ENCODE measurements at places on chromosomes 3 and 15.

GRCh38 chr3:44069276-44069675, 172.4 kb upstream of the TOPAZ1 start:
- DNase-seq = peak; percentile 39

DNA sequence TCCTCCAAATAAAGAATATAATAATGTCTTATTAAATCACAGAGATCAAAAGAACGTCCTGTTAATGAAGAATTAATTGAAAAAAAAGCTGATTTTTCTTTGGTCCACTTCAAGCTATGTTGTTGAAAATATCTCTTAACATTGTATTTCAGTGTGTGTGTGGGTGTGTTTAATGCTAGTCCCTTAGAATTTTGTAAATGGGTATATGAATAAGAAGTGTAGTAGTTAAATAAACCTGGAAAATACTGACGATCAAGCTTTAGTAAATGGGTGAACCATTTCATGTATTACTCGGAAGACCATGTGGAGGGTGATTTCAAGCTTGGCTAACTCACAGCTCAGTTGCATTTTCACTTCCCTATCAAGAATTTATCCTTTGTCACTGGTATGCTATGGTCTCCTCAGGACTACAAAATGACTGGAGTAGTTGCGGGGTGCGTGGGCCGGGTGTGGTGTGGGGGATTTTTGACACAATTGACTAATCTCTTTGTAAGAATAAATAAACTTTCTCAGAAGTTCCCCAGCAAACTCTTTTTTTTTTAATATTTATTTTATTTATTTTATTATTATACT, 586.4 kb downstream of the GRM7 start:
- no peak for DNase-seq

DNA sequence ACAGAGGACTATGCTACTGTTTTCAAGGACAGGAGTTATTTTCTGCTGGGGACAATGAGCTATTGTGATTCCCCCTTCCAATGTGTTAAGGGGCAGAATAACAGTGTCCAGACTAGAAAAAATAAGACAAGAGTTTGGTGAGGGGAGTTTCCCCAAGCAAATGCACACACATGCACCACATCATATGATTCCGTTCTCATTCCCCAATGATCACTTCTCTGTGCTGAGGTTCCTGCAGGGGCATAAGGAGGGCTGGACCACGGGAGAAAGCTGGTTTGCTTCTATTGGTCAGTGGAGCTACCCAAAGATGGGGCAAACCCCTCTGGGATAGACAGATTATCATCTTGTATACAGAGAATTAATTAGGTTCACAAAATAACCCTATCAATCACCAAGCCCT, 80.6 kb downstream of the RBPMS2 start:
- no peak for DNase-seq

DNA sequence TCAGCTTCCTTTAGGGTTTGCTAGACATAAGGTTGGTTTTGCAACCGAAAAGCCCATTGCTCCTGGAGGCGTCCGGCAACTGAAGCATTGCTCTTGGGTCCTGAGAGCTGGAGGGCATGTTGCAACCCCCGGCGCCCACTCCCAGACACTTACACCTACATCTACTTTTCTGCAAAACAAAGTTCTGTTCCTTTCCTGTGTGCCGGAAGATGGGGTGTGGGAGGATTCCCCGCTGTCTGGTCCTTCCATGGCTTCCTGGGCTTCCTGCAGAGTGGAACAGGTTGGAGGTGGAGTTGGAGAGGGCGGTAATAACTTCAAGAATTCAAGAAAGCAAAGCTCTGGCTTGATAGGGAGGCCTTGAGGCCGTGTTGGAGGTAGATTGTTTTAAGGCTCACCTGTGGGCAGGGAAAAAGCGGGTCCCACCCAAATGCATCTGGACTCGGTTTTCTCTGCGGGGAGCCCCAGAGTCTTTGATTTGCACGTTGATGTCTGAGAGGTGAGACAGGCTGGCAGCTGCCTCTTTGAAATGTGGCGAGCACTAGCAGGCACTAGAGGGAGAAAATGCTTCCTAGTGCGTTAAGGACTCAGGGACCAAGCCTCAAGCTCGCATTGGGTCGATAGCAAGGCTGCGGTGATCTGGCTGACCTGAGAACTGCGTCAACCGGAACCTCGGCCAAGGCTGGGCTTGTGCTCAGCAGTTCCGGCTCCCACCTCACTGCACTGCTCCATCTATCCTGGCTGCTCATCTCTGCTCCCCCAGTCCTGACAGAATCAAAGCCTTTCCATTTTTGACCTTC, 39.5 kb downstream of the NR2F2 start:
- no peak for DNase-seq

DNA sequence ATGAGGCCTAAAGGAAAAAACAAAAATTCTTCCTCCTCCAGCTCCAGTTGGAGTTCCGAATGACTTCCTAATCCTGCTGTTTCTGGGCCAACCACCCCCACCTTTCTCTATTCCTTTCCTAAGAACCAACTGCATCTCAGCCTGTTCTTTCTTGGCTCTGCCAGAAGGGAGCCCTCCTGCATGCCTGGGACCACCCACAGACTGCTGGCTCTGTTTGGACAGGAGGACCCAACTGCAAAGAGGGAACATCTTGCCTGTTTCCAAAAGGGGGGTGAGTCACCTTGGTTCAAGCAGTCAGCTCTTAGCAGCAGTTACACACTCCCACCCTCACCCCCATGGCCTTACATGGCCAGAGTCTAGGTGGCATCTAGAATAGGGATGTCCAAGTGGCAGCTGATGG, 116.0 kb upstream of the PRICKLE2 start:
- DNase-seq = no peak

GRCh38 chr3:169455472-169455871, 208.0 kb downstream of the MECOM start:
- DNase-seq = peak; percentile 89

DNA sequence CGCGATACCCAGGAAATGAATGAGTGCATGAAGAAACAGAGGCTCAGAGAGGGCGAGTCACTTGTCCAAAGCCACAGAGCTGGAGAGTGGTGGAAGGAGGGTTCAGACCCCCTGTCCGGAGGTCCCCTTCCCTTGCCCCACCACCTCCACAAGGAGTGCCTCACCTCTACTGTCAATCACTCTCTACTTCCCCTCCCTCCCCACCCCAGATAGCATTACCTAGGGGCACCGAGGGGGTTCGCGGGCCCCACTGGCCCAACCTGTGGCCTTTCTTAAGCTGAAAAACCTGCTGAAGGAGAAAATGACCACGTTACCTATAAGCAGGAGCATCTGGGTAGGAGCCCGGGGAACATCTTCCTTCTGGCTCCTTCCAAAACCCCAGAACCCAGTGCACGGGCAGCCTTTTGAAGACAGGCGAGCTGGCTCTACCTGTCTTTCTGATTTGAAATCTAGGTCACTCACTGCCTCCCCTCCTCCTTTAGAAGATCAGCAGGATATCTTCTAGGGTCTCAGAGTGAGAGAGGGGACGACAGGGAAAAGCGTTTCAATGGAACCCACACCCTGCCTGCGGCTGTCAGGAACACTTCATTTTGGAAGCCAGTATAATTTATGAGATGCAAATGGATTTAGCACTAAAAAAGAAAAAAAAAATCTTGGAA, 89.9 kb upstream of the MEF2A start:
- no peak for DNase-seq

DNA sequence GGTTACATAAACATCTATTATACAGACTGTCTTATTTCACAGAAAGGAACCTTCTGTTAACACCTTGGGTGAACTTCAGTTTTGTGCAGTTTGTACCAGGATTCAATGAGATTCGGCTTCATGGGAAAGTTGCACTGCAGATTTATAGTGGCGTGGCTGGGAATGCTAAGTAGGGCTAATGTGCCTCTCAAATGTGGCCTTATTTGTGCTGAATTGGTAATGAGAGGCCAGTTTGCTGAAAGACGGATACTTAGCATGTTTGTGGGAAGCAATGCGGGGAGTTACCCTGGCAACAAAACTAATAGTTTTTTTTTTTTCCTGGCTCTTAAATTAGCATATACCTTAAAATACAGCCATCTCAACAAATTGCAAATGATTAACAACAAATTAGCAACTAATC, 28.6 kb upstream of the CEMIP start:
- no peak for DNase-seq

DNA sequence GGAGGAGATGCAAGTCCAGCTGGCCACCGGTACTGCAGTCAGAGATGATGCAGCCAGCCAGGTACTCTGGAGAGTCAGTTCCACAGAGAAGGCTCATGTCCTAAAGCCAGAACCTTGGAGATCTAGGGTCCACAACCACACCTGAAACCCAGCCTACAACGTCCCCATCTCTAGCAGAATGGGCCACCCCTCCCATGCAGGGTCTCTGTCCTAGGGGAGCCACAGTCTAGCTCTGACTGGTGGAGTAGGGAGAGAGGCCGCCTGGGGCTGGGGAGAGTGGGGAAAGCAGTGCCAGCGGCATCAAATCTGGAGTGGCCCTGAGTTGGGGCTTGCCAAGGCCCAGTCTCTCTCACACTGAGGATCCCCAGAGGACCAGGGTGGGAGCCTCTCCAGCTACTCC, 43.5 kb downstream of the PTH1R start:
- DNase-seq = no peak

DNA sequence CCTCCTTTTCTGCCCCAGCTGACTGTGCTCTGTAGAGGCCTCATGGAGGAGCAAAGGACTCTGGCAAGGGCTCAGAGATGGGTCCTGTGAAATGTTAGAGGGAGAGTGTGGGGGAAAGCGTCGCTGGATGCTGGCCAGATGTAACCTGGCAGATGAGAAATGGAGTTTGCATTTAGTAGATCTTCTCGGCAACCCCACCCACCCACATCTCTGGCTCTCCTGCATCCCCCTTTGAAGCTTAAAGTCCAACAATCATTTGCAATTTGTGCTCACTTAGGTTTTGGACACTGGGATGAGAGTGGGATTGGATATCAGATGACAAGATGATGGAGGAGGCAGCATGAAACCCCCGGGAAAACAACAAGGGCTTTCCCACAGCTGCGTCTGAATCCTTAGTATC, 523.6 kb upstream of the MCTP2 start:
- no peak for DNase-seq

- DNase-seq = no peak
These were observed 23.6 kb downstream of the UBE2E1 start for GRCh38 chr3:23829242-23829934.

GRCh38 chr3:63450634-63451363, 172.7 kb downstream of the SYNPR start:
- DNase-seq = peak; percentile 13

DNA sequence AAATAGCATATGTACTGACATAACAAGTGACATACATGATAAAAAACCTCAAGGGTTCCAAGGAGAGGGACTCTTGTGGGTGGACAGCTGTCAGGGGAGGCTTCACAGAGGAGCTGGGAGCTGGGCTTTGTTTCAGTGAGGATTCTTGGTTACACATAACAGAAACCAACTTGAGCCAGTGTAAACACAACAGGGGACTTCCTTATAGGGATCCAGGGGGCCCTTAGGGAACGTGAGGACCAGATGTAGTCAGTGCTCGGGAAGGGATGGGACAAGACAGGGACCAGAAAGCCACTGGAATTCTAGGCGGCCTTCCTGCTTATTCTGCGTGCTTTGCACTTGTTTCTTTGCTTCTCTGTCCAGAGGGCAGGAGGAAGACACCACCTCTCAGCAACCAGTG, 34.9 kb downstream of the SNAPC5 start:
- no peak for DNase-seq

- no peak for DNase-seq
These were observed 39.5 kb downstream of the USP8 start for GRCh38 chr15:50463423-50464358.

DNA sequence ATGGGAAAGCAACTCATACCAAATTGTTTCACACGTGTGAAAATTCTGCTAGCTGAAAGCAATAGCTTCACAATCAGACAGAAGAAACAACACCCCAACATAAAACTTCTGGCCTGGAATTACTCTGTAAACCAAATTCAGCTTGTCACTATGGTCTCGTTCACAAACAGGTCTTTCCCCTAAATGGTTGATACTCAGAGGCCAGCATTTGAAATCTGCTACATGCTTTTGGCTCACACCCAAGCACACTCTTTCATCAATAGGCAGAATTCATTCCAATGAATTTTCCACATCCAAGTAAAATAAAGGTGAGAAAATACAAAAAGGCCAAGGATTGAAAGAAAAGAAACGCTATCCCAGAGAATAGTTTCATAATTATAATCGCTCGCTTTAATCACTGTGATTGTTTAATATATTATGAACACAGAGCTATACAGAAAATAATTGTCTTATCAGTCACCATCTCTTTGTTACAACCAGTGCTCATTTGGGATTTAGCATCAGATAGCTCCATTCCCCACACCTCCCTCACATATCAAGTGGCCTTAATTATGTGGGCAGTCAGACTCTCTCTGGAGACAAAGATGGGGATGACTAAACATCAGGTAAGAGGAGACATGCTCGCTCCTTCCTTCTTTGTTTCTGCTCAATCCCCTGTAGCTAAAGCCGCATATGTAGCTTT, 503.8 kb upstream of the ARRDC4 start:
- no peak for DNase-seq

DNA sequence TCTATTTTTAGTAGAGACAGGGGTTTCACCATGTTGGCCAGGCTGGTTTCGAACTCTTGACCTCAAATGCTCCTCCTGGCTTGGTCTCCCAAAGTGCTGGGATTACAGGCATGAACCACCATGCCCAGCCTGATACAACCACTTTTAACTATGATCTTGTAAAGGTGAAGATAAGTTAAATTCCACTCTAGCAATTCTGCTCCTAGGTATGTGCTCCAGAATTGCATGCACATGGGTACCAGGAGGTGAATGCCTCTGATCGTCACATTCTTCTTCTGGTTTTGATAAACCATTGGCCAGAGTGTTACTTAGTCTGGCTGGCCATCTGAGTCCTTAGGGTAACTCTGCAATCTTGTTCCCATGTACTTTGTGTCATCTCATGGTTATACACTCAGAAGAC, 22.3 kb downstream of the CSPG5 start:
- no peak for DNase-seq

DNA sequence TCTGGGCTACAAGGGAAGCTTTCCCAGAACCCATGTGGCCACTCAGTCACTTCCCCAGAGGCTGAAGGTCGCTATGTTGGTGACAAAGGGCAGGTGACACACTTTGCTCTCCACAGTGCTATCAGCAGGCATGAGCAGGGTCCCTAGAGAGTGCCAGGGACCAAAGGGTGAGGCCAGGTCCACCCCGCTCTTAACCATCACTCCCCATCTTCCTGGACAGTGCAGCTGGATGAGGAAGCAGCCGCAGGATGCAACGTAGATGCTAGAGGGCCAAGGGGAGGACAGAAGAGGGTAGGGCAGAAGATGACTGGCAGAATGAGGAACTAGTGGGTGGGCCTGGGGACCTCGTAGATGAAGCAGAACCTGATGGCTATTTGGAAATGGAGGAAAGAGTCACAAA, 13.6 kb upstream of the LTF start:
- DNase-seq = no peak

- DNase-seq = no peak
These were observed 8.2 kb downstream of the NDUFB4 start for GRCh38 chr3:120604382-120604781.
